ENCODE measurements at places on chromosomes 16 and 17.

GRCh38 chr17:69706127-69706526 lies 291.6 kb downstream of the MAP2K6 start:
- DNase-seq, result no peak

DNA sequence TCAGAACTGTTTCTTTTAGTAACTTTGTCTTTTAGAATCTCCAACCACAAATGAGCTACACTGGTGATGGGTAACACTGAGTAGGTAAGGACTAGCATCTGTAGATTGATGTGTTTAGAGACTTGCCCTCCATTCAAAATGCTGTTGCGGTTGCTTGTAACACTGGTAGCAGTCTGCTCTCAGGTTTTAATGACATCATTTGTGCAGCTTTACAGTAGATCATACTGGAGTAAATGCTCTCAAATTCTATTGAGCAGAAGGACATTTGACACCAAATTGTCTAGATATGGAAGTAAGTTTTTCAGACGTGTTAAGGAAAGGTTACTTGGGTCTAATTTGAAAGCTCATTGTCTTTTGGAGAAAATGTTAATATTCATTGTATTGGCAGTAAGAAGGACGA lies 98.8 kb downstream of the NLK start:
- no peak for DNase-seq

DNA sequence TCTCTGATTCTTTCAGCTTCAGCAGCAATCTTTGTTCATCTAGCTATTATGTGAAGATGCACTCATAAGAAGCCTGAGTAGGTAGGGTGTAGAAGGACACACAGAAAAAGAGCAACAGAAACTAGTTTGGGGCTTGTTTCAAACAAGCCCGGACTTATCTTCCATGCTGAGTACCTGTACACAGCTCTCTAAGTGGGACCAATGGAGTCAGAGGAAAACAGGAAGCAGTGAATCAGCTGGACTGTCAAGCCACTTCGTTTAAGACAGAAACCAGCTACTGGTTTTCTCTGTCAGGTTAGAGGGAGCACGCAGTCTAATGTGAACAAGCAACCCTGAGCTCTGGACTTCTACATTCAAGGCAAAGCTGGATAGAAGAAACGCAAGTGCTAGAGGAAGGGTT lies 16.0 kb downstream of the MAP2K6 start:
- no peak for DNase-seq

DNA sequence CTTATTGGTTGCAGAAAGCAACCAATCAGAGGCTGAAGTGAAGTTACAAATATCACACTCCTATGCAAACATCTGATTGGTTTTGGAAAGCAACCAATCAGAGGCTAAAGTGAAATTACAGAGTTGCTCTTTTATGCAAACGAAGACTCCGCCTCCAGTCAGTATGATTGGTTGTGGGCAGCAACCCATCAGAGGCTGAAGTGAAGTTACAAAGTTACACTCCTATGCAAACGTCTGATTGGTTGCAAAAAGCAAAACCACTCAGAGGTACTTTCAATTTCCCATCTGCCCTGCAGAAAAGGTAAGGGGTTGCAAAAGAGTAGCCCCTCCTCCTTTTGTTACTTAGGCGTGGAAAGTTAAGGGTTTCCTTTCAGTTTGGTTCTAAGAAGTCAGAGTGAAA lies 697.3 kb downstream of the MAF start:
- DNase-seq, result no peak

DNA sequence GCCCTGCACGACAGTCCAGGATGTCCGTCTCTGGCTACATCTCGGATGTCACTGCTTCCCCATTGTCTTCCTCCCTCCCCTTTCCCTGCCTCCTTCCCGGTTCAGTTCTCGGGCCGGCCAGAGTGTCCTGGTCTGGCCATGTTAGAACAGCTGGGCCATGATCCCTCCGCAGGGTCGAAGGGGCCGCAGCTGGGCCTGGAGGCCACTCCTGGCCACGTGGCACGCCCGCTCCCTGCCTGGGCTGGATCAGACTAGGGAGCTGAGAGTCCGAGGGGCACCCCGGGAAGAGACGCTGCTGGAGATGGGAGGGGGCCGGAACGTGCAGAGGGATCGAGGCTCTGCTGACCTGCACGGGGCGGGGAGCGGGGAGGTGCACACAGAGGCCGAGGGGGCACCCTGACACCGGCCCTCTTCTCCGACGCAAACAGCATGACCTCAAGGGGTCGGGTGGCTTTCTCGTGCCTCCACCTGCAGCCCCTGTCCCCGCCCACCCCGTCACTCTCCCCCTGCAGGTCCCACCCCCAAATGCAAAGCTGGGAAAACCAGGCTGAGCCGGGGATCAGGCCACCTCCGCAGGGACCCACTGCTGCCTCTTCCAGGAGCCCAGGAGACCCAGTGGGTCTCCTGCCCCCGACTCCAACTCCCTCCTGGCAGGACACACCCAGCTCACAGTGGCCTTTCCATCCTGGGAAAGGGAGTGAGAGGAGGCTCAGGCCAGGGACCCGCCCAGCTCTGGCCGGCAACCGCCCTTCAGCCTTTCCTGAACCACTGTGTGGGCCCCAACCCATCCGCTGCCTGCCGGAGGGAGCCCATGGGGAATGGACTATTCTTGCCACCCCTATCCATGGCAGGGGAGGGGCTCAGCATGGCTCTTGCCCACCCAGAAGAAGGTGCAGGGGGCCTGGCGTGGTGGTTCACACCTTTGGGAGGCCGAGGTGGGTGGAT lies 38.5 kb downstream of the CTU2 start:
- no peak for DNase-seq

- DNase-seq, result no peak
Observed at GRCh38 chr17:66287911-66288310, 14.5 kb upstream of the PRKCA start.

GRCh38 chr16:83068686-83069085 lies 441.9 kb downstream of the CDH13 start:
- DNase-seq, result peak; percentile 44

- DNase-seq, result no peak
Observed at GRCh38 chr17:38617074-38617860, 11.5 kb upstream of the SRCIN1 start.

DNA sequence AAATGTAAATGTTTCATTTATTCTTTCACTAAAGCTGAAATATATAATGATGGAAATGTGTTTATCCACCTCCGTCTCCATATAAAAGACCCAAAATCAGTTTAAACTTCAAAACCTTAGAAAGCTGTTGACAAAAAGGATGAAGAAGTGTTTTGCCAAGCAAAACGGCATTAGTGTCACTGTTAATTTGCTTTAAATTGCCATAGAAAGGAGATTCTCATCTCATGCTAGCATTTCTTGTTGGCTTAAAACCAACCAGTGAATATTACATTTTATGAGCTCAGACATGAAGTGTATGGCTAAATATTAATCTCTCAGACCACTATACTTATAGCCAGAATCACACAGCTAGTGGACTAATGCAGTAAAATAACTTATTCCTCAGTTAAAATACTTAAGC lies 398.8 kb downstream of the KIF2B start:
- DNase-seq, result no peak
